ENCODE measurements at places on chromosomes 12 and 14. TPM values are rescaled to one million over a fixed set of nuclear protein-coding genes. Genes with fewer than 3 reads are reported as not detected.
A peak's percentile ranks its signal among the peaks of the same experiment; 100 is the strongest.

ENTPD5 gene
- 14.8 TPM for total RNA-seq

BBOF1 gene
- 1.3 TPM for total RNA-seq

PLA2G1B gene
- total RNA-seq, result not detected

PMEL gene
- total RNA-seq, result 1.5 TPM

NOVA1 gene
- 0.05 TPM for total RNA-seq

- DNase-seq, result no peak
These were observed 68.6 kb downstream of the FIGNL2 start for GRCh38 chr12:51779876-51780275.

- peak; percentile 11 for DNase-seq
These were observed 29.5 kb upstream of the MSRB3 start for GRCh38 chr12:65248656-65249633.

- no peak for DNase-seq
These were observed 176.4 kb upstream of the RPH3A start for GRCh38 chr12:112615196-112615595.

DNA sequence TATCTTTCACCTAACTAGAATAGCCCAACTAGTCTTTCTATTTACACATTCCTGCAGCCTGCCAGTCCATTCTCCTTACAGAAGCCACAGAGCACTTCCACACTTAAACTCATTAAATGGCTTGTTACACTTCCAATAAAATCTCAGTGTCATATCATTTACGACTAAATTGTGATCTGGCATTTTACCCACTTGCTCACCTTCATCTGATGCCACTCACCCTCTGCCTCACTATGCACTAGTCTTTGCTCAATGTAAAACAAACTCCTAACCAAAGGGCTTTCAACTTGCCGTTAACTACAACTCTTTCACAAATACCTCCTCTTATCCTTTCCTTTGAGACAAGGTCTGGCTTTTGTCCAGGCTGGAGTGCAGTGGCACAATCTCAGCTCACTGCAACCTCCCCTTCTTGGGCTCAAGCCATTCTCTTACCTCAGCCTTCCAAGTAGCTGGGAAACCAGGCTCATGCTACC lies 24.1 kb downstream of the YAF2 start:
- no peak for DNase-seq

- DNase-seq, result no peak
These were observed 890 bp upstream of the BCL7A start for GRCh38 chr12:122020795-122021192.

- DNase-seq, result no peak
These were observed 12.2 kb downstream of the TMTC2 start for GRCh38 chr12:82698708-82699564.

GRCh38 chr14:39426605-39427004 lies 5.6 kb downstream of the FBXO33 start:
- peak; percentile 69 for DNase-seq

DNA sequence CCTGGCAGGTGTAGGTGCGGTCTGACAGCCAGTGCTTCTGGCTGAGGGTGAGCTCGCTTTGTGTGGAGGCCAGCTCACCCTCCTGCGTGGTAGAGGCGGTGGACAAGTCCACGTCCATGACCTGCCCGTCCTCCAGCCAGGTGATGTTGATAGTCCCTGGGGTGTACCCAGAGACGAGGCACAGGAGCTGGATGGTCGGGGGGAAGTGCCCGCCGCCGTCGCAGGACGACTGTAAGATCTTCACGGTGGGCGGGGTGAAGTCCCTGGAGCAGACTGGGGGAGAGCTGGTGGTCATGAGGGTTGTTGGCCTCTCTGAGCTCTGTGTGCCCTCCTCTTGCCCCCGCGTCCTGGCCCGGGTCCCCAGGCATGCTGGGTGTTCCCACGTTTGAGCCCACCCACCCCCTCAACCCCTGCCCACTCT lies 74.6 kb downstream of the TMEM121 start:
- DNase-seq, result no peak

Measured in dermis blood vessel endothelial cell (primary cell).